ENCODE measurements at places on chromosomes 4 and X. TPM values are rescaled to one million over a fixed set of nuclear protein-coding genes. Genes with fewer than 3 reads are reported as not detected.
A peak's percentile ranks its signal among the peaks of the same experiment; 100 is the strongest.

DNA sequence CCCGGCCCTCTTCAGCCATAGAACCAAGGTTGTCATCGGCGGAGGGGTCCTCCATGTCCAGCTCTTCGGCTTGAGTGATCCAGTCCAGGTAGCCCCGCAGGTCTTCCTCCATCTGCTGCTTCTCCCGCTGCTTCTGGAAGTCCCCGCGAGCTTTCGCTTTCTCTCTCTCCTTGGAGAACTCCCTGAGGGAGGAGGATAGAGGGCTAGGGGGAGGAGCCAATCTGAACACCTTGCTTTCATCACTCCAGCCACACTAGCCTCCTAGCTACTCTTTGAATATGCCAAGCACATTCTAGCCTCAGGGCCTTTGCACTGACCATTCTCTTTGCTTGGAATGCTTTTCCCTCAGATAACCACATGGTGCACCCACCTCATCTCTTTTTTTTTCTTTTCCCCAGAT lies 6.2 kb downstream of the CACNA1F start:
- DNase-seq = no peak

DNA sequence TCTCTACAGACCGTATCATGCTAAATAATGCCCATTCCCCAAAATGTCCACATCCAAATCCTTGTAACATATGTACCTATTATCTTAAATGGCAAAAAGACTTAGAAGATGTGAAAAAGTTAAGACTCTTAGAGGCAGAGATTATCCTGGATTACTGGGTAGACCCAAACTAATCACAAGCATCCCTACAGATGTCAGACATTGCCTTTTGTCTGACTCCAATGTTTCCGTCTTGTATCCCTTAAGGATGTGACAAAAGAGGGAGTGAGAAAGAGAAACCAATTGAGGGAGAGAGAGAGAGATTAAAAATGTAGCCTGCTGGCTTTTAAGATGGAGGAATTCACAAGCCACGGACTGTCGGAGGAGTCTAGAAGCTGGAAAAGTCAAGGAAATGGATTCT lies 401.9 kb upstream of the FSTL5 start:
- no peak for DNase-seq

Gene HDAC6
- 30.7 TPM for total RNA-seq

- DNase-seq = no peak
These were observed 56.2 kb downstream of the WFS1 start for GRCh38 chr4:6325788-6326290.

DNA sequence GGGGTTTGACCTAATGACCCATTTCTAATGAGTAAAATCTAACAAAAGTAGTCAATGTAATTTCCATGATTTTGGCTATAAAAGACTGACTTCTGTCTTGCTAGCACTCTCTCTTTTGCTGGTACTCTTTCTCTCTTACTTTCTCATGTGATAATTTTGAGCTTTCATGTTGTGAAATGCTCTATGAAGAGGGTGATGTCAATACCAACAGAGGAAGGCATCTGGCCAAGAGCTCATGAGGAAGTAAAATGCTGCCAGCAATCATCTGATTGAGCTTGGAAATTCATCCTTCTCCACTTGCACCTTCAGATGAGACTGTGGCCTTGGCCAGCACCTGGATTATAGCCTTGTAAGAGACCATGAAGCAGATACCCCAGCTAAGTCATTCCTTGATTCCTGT lies 347.7 kb downstream of the HS3ST1 start:
- no peak for DNase-seq

DNA sequence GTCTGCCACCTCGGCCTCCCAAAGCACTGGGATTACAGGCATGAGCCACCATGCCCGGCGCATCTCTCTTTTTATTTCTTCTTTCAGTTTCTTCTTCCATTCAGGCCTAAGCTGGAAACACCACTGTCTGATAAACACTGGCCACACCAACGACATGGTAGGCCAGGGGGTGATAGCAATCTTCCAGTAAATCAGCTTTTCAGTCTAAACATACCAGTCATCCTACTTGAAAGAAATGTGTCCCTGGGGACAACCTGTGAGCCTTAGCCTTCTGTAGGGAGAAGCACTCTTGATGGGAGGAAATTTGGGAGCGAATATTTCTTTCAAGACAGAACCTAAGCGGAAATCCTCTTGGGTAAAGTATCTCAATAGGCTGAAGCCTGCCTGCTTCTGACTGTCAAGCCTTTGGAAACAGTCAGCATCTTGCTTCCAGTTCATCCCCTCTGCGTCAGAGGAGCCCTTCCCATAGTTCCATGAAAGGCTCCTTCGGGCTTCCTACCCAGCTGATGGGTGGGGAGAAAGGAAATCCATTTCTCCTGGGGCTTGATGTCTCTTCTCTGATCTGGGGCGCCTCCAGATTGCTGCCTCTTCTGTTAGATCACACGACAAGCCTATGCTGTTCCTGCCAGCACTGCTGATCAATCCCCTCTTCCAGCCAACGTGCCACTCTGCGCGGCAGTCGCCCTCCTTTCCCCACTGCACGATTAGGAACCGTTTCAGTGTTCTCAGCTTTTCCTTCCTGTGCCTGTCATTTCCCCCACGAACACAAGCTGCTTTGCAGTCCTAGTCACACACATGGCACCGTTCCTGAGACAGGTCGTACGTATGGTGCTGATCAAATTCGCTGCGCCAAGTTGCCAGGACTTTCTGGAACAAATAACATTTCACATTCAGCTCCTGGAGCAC lies 49.5 kb upstream of the CBR4 start:
- no peak for DNase-seq

DNA sequence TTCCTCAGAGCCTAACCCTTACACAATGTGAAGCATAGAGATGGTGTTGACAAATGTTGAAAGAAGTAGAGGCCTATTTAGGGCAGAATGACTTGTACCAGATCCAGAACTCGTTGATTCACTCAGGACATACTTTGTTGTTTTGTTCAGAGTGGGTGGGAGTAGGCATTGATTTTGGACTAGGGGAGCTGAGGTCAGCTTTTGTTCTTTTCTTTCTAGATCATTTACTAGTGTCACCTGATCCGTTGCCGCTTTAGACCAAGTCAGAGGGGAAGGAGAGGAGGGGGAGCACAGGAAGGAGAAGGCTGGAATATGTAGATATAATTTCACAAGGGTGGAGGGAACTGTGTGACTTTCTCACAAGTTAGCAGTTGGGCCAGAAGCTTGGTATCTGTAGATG lies 282.4 kb upstream of the GPC4 start:
- DNase-seq = no peak

Gene BTK
- 1.2 TPM for total RNA-seq

Gene KLHL34
- total RNA-seq = 0.08 TPM

DNA sequence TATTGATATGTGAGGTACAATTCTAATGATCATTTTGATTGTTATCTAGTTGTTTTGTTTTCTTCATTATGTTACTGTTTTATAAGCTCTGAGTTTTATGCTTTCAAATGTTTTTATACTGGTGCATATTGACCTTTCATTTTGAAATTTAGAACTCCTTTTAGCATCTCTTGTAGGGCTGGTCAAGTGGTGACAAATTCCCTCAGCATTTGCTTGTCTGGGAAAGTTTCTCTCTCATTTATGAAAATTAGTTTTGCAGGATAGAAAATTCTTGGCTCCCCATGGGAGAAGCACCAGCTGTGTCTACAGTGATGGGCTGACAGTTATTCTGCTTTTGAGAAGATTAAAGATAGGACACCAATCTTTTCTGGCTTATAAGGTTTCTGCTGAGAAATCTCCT lies 105.3 kb upstream of the SPRY1 start:
- no peak for DNase-seq

DNA sequence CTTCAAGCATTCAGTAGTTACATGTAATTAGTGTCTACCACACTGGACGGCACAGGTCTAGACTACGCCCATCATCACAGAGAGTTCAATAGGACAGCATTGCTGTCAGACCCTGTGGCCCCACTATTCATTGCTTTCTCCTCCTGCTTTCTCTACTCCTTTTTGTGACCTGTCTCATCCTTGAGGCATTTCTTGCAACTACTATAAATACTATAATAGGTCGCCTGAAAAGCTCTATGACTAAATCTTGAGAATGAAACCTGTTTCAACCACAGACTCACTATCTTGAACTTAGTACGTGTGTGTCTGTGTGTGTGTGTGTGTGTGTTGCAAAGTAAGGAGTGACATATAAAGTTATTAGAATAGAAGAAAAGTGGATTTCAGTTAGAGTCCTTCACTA lies 252.9 kb upstream of the KLF3 start:
- DNase-seq = no peak

- DNase-seq = no peak
These were observed 1794.0 kb downstream of the STIM2 start for GRCh38 chr4:28654618-28655017.

GRCh38 chr4:102037566-102037965 lies 247.0 kb downstream of the BANK1 start:
- no peak for DNase-seq

- no peak for DNase-seq
These were observed 1.9 kb upstream of the DUSP9 start for GRCh38 chrX:153645151-153645550.

GRCh38 chr4:126241634-126242033 lies 926.9 kb downstream of the FAT4 start:
- no peak for DNase-seq

Gene SPANXD
- total RNA-seq = not detected

- DNase-seq = no peak
These were observed 174.9 kb upstream of the SMARCAD1 start for GRCh38 chr4:94032754-94033153.

- DNase-seq = no peak
These were observed 63.2 kb downstream of the VEGFC start for GRCh38 chr4:176729489-176729888.

- DNase-seq = no peak
These were observed 10.4 kb upstream of the DGAT2L6 start for GRCh38 chrX:70166601-70167590.

DNA sequence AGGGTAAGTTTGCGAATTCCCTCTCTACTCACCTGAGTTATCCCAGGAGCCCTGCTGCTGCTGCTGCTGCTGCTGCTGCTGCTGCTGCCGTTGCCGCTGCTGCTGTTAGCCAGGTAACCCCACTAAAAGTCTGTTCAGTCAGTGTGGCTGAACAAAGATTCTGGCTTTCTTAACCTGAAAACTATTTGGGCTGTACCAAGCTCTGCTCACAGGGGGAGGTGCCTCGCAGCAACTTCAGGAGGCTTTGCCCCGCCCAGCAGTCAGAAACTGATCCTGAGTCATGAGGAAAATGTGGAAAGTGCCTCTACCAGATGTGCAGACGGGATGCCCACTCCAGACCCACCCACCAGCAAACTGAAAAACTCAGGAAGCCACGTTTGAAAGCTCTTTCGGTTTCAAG lies at the start of gene CAPN6:
TSS of gene CAPN6 (minus strand) at position 145 of the 400 bp plus-strand sequence. CDS start 6,547 bp downstream, outside the sequence.
- DNase-seq = peak; percentile 34

- no peak for DNase-seq
These were observed 66.1 kb upstream of the KLHL13 start for GRCh38 chrX:118182681-118183080.

DNA sequence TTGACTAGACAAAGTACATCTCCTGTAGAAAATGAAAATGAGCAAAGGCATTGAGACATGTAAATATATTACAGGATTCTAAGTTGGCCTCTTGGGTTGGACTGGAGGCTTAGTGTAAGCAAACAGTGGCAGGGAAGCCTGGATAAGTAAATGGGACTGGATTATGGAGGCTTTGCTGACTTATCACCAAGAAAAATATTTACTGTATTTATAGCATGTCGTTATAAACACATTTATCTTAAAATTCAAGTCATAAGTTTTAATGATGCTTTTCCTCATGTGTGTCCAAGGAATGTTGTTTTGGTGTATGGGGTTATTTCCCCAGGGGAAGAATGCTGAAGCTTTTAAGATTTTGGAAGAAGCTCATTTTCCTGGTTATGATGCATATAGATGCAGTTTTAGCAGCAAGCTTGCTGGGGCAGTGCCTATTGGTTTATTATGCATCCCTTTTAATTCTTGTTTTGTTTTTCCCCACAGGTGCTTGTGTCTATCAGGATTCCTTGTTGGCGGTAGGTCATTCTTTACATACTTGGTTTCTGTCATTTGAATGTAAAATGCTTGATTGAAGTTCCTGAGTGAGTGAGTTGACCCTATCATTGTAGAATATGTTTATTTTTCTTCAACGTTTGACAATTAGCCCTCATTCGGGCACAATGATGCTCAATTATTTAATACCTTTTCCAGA lies 8.5 kb downstream of the FRAS1 start:
- no peak for DNase-seq

Gene LAP3
- 17.2 TPM for total RNA-seq

DNA sequence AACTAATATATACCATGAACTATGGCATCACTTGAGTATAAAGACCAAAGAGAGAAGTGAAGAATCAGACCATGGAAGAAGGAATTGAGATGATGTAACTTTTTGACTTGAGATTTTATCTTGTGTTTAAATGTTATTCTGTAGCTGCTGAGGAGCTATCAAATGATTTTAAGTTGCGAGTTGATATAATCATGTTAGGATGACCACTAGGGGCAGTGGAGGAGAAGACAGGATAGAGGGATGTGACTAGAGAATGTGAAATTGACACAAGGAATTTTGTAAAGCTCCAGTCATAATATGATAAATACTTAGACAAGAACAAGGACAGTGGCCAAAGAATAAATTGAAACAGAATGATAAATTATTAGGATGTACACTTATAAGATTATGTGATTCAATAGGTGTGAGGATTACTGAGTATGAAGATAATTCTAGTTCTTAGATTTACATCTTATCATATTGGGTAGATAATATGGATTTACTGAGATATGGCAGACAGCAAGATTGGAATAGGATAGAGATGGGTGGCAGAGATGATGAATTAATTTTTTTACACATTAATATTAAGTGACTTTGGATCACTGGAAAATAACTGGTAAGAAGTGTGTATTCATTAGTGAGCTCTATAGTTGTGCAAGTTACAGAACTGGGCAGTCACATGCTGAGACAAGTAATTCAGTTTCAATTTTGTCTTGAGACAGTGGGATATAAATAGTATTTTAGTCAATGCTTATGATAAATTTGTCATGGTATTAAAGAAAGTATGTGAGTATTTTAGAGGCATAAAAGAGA lies 816.0 kb upstream of the PCDH10 start:
- DNase-seq = no peak

Gene GRPR
- total RNA-seq = 8.2 TPM

DNA sequence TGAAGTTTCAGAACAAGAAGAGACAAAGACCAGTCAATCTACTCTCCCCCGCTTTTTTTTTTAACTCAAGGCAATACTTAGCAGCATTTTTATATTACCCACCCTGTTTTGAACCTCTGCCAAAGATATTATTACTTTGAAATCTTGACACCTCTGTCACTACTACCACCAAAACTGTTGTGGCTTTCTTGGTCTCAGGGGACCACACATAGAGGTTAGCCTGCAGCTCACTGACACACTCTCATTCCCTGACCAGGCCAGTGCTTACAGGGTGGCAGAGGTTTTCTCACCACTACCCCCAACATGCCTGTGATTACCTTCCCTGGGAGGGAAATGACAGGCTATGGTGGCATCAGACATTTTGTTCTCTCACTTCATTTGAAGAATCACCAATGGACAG lies 137.4 kb upstream of the STIM2 start:
- no peak for DNase-seq

- DNase-seq = no peak
These were observed 212.9 kb upstream of the GRID2 start for GRCh38 chr4:92090887-92091286.

DNA sequence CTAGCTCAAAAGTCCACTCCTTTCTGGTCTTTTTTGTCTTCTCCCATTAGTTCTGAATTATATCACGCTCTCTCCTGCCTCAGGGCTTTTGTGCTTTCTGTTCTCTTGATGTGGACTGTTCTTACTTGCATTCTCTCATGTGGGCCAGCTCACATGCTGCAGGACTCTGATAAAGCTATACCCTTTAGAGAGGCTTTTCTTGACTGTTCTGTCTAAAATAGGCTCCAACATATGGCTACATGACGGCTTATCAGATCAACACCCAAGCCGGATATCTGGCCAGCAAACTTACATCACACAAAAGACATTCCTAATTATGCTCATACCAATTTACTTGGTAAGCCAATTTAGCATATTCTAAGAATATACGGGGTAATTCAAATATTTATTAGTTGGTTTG lies 1494.5 kb downstream of the TECRL start:
- DNase-seq = no peak

Gene PGRMC1
- total RNA-seq = 17.0 TPM

Data from pancreas (tissue), 10 donors.